ENCODE measurements at places on chromosomes 4 and X.

GRCh38 chr4:176044589-176044951, 21.1 kb upstream of the WDR17 start:
- DNase-seq, result no peak

GRCh38 chrX:34656842-34657725, at the start of gene TMEM47:
Gene TMEM47, minus strand, starts transcription at chrX:34657285. Its CDS starts 256 bp downstream, at chrX:34657029.
- DNase-seq, result no peak

- DNase-seq, result no peak
Observed at GRCh38 chr4:43560047-43560446, 667.5 kb downstream of the GRXCR1 start.

- DNase-seq, result no peak
Observed at GRCh38 chrX:136731207-136731782, 49.4 kb downstream of the ARHGEF6 start.

- no peak for DNase-seq
Observed at GRCh38 chr4:120053911-120054310, 12.7 kb downstream of the MAD2L1 start.

GRCh38 chrX:153983321-153983801, 10.8 kb downstream of the TMEM187 start:
- no peak for DNase-seq

GRCh38 chr4:31078661-31079060, 358.5 kb downstream of the PCDH7 start:
- DNase-seq, result no peak

DNA sequence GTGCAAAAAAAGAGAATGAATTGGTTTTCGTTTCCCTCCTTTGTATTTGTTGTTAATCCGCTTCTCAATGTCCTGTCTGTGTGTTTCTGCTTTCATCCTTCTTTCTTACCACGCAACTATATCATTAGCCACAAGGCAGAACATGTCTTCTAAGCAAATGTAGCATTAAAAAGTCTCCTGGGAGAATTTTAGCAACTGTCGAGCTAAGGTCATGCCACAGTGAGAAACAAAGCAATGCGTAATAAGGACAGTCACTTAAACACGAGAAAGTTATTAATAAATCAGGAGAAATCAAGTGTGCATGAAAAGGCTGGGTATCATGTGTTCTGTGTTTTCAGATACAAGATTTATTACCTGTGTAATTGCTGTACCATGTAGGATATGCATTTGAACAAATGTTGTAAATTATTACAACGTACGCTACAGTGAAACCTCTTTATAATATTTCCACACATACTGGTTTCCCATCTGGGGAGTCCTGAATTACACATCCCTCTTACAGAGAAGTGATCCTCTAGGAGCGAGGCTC, 890.8 kb downstream of the TRIML1 start:
- DNase-seq, result no peak

DNA sequence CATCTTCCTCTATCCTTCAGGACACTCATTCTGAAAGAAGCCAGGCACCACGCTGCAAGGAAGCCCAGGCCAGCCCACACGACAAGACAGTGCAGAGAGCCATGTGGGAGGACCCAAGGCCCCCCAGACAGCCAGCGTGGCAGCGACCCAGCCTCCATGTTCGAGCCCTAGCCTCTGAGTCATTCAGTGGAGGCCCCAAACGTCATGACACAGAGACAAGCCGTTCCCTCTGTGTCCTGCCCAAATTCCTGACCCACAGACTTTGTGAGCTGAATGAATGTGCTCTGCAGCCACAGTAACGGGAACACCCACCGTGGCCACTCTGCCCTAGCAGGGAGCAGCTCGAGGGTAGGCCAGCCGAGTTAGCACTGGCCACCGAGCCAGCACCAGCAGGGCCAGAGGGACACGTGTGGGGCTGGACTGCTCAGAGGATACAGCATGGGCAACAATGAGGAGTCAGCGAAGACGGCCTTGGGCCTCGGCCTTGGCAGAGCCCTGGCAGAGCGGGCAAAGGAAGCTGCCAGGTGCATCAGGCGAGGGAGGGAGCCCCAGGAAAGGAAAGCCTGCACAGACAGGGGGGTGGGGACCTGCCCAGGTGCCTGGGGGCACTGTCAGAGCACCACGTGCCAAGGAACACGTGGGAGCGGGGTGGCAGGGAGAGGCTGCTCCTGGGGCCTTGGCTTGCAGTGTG, 8.6 kb downstream of the BLOC1S4 start:
- no peak for DNase-seq

DNA sequence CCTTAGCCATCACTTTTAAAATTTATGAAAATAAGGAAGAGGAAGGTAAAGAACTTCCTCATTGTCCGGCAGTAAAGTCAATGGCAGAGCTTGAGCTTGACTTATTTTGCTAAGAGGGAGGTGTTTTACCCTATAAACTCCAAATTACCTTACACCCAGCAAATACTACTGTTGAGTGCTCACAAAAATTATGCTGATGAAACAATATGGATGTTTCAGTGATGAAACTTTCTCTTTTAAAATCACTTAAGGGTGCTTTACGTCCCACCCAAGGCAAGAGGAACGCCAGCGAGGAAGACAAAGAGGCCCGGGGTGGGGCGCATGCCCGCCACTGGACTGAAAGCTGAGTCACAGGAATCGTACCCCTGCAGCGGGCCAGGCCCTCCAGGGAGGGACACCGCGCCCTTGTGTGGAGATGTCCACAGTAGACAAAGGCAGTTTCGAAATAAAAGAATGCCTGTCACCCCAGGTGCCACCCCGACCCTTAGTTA, 560 bp upstream of the TMSB4X start:
- no peak for DNase-seq

DNA sequence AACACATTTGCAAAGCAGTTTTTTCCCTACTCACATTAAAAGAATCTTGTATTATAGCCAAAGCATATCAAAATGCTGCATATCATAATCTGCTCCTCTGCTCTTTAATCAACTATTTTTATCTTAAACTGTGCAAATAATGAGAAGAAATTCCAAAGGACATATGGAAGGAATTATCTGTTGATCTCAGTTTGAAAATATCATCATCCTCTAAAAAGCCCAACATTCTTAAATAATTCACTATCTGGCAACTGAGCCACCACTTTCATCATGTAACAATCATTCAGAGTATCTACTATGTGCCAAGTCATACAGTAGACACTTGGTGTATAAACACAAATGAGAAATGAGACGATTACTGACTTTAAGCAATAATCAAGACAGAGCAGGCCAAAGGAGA, 63.0 kb downstream of the PRSS12 start:
- DNase-seq, result no peak

DNA sequence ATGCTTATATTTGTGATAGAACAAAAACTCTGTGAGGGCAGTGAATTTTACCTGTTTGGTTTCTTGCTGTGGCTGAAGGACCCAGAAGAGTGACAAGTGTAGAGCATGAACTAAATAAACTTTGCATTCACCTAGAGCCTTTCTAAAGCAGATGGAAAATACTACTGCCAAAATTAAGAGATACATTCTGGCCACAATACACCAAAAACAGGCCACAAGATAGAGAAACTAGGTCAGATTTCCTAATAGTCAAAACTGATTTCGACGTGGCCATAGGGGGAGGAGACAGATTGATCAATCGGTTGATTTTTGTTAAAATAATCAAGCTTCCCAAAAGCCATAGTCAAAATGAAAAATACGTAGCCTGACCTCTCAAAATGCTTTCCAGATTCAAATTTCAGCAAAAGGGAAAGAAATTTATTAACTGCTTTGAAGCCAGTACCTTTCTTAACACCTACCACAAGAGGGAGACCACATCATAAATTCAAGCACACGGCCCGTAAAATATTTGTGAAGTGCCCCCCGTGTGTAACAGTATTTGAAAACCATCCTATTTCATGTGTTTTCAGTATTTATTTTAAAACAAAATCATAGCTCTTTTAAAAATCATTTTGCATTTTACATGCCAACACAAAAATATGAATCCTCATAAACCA, 132.4 kb downstream of the CORIN start:
- no peak for DNase-seq

DNA sequence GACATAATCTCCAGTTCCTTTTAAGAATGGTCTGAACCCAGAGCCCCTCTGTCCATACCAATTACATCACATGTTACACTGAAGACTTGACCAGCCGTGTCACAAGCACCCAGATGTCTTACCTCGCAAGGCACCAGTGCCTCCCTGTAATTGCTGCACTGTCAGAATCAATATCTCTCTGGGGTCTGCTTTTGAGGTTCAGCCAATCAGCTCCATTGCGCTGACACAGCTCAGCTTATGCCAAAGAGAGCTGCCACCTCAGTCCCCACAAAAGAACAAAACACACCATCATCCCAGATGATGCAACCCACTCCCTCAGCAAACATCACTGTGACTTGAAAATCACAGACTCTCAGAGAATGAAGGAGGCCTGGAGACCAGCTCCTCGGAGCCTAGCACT, 82.5 kb upstream of the SORBS2 start:
- DNase-seq, result no peak

- DNase-seq, result no peak
Observed at GRCh38 chr4:119041396-119041795, 94.2 kb upstream of the MYOZ2 start.

DNA sequence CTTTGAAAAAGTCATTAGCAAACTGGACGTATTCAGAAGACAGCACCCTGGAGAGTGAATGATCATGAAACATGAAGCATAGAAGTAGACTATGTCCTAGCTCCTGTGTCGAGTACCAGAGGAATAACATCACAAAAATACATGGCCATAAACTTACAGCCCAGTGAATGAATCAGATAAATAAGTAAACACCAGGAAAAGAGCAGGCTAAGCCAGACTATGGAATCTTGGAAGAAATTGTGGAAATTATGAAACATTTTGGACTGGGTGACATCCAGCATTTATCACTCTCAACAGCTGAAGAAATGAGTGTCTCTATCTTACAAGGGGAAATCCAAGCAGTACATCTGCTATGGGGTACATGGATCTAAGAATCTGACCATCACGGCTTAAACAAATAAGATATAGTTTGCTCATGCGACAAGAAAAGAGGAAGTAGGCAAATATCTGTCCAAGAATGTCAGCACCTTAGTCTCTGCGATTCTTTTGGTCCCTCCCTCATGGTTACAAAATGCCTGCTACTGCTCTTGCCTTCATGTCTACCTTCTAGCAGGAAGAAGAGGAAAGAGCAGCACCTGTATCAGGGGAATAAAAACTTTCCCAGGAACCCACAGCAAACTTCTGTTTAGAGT, 481.5 kb downstream of the BCOR start:
- no peak for DNase-seq

- DNase-seq, result peak; percentile 32
Observed at GRCh38 chr4:81505004-81505598, 33.4 kb upstream of the RASGEF1B start.

DNA sequence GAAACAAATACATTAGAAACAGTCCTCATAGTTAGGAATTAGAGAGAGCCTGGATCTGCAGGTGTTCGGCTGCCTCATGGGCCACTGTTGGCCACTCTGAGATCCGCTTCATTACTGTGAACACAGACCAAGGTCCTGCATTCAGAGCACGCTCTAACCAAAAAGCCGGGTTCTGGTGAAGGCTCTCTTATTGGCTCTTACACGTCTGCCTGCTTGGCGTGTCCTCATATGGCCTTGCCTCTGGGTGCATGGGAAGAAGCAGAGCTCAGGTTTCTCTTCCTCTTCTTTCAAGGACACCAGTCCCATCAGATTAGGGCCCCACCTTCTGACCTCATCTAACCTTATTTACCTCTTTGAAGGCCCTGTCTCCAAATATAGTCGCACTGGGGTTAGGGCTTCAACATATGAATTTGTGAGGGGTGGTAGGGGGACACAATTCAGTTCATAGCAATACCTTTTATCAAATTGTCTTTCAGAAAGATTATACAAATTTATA, 37.1 kb upstream of the ELF2 start:
- DNase-seq, result no peak

DNA sequence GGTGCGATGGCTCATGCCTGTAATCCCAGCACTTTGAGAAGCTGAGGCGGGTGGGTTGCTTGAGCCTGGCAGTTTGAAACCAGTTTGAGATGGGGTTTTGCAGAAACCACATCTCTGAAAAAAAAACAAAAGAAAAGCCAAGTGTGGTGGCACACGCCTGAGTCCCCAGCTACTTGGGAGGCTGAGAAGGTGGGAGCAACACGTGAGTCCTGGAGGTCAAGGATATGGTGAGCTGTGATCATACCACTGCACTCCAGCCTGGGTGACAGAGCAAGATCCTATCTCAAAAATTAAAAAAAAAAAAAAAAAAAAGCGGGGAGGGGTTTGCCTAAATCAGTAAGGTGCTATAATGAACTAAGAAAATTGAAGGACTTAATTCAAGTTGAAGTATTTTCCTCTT, 58.2 kb upstream of the TBC1D14 start:
- DNase-seq, result no peak

Measured in activated T-helper 1 cell treated with anti-CD3 and anti-CD28 coated beads, Interleukin-2, amount 50 U/mL, for 16 hours (primary cell).